ENCODE measurements at places on chromosomes 16 and 17. TPM values are rescaled to one million over a fixed set of nuclear protein-coding genes. Genes with fewer than 3 reads are reported as not detected.

The GEMIN4 gene
- total RNA-seq, result 30.6 TPM

The TBC1D3I gene
- total RNA-seq, result 3.3 TPM

The LPCAT2 gene
- total RNA-seq, result 10.0 TPM

The TCAP gene
- 61.1 TPM for total RNA-seq

DNA sequence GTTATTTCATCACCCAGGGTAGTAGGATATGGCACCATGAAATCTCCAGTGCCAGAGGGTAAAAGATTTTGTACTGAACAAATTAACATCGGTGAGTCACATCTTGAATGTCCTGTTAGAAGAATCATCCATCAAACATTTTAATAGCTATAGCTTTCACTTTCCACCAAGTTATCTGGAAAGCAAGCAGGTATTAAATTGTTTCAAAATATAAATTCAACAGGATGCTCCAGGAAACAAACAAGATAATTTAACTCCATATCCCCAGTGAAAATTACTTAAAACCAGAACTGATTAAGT lies 2.4 kb downstream of the VEZF1 start:
- no peak for DNase-seq

GRCh38 chr17:50346313-50347116 lies 589 bp downstream of the XYLT2 start:
- peak; percentile 55 for DNase-seq

GRCh38 chr16:80519189-80519588 lies 21.6 kb upstream of the DYNLRB2 start:
- no peak for DNase-seq

GRCh38 chr17:81453712-81454111 lies 58.5 kb downstream of the BAHCC1 start:
- no peak for DNase-seq

GRCh38 chr16:24228514-24228913 lies 27.6 kb upstream of the CACNG3 start:
- DNase-seq, result no peak

DNA sequence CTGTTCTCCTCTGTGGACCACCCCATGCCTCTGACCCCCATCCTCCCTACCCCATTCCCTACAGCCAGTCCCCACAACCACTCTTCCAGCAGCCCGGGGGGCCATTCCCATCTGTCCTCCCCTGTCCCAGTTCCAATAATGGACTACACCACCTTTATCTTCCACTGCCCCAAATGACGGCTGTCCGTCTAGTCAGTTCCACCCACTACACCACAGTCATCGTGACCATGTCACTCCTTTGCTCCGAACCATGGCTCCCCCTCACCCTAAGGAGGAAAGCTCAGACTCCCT lies 15.3 kb downstream of the PDP2 start:
- no peak for DNase-seq

DNA sequence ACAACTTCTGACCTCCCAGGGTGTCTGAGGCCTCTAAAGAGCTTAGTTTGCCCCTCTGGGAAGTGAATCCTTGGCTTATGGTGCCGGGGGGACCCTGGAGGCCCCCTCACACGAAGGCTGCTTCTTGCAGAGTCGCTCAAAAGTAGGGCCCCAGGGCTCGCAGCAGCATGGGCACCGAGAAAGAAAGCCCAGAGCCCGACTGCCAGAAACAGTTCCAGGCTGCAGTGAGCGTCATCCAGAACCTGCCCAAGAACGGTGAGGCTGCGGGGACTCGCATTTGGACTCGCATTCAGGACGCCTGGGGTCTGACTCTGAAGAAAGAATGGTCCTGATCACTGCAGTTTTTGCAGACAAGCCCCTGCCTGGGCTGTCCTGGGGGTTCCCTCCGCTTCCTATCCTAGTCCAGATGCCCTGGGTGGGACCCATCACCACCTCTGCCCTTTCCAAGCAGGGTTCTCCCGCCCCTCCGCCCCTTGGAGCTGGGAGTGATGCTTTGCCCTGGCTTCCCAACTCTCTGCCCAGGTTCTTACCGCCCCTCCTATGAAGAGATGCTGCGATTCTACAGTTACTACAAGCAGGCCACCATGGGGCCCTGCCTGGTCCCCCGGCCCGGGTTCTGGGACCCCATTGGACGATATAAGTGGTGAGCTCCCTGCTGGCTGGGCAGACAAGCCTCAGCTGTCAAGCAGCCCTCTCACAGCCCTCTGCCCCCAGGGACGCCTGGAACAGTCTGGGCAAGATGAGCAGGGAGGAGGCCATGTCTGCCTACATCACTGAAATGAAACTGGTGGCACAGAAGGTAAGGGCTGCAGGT lies 698 bp downstream of the ACBD4 start:
- no peak for DNase-seq

- no peak for DNase-seq
Observed at GRCh38 chr17:54662978-54663876, 237.4 kb upstream of the TOM1L1 start.

- no peak for DNase-seq
Observed at GRCh38 chr17:81396722-81397313, 1.6 kb downstream of the BAHCC1 start.
